GM23248 (cell line): ENCODE measurements at places on chromosomes 3 and 15. TPM values are rescaled to one million over a fixed set of nuclear protein-coding genes. Genes with fewer than 3 reads are reported as not detected.

SLC12A1 gene
- total RNA-seq: not detected in 2 replicates

DNA sequence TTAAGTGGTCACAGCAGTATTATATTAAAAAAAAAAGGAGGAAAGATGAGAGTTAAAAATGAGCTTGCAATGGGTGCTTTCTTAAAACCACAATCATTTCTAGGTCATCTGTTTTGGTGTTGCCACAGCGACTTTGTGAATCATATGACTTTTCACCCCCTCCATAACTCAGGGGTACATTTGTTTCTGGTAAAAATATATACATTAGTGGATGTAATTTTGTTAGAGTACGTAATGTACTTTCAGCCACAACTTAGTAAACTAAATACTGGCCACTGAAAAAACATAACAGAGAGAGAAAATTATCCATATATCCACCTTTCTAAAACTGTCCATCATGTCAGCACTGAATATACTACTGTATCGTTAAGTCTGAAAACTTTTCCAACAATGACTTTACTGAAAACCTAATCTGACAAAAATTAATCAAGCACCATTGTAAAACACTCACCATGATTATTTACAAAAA lies 3.4 kb downstream of the ANKRD28 start:
- peak; percentile 84 for DNase-seq

DNA sequence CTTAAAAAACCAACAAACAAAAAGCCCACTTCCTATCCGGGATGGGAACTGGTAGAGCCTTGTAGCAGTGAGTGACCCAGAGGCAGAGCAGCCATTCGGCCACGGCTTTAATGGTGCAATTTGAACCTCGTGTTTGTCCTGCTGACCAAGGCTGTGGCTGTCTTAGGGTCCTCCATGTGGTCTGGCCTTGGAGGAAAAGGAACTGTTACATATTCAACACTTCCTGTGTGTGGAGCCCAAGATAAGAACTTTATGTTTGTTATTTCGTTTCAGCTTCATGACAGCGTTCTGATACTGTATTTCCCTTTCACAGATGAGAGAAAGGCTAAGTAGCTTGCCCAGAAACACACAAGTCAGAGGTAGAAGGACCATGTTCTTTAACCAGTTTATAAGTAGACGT lies 269.8 kb downstream of the SV2B start:
- no peak for DNase-seq

DNA sequence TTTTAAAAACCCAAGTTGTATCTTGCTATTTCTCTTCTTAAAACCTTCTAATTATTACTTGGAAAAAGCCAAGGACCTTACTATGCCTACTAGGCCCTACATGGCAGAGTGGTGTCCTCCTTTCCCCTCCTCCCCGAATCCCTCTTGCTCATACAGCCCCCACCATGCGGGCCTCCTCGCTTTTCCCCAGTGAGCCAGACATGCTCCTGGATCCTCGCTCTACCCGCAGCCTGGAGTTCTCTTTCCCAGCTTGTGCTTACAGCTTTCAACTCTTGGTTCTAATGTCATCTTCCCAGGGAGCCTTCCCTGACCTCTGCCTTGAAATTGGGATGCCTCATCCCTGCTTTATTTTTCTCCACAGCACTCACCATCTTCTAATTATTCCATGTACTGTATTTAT lies 111.8 kb upstream of the TLE3 start:
- DNase-seq: no peak

DNA sequence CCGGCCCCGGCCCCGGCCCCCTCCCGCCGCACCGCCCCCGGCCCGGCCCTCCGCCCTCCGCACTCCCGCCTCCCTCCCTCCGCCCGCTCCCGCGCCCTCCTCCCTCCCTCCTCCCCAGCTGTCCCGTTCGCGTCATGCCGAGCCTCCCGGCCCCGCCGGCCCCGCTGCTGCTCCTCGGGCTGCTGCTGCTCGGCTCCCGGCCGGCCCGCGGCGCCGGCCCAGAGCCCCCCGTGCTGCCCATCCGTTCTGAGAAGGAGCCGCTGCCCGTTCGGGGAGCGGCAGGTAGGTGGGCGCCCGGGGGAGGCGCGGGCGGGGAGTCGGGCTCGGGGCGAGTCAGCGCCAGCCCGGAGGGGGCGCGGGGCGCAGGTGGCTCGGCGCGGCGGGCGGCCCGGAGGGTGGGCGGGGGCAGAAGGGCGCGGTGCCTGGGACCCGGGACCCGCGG lies 352 bp downstream of the CHRD start:
- peak; percentile 75 for DNase-seq
